H9 (cell line): ENCODE measurements at places on chromosomes 3 and 15. TPM values are rescaled to one million over a fixed set of nuclear protein-coding genes. Genes with fewer than 3 reads are reported as not detected.

- DNase-seq, result no peak
These were observed 914 bp upstream of the PAQR5 start for GRCh38 chr15:69297642-69298353.

- DNase-seq, result peak; percentile 49
These were observed 583 bp upstream of the C3orf49 start for GRCh38 chr3:63818282-63819150.

GRCh38 chr3:48196611-48197010 lies 8.4 kb upstream of the CDC25A start:
- no peak for DNase-seq

- no peak for DNase-seq
These were observed 103.0 kb downstream of the SUCNR1 start for GRCh38 chr3:151976211-151977050.

GRCh38 chr3:39013289-39013688 lies 38.5 kb downstream of the SCN11A start:
- DNase-seq, result peak; percentile 67

- no peak for DNase-seq
These were observed 157.1 kb upstream of the DPH6 start for GRCh38 chr15:35702946-35703495.

DNA sequence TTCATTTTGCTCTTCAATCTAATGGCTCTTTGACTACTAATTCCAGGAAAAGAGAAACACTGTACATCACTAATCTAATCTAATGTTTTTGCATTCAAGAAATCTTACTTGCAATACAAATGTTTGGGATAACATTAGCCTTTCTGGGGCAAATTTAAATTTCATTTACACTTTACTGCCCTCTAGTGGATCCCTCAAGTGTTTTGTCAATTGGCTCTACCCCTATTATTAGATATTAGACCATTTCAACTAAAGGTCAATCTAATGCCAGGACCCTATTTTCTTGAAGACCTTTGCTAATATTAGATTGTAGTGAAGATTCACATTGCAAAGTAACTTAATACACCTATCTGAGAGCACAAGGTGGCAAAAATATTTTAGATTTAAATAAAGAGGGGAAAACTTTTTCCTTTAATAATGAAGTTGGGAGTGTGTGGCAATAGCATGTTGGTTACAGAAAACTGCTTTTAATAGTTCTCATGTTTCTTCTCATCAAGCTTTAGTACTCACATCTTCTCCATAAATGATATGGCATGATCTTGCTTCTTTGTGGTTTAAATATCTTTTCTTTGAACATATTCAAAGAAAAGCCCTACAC lies 5.0 kb downstream of the C2CD4A start:
- DNase-seq, result no peak

GRCh38 chr15:66290007-66290406 lies 3.4 kb upstream of the DIS3L start:
- no peak for DNase-seq

- DNase-seq, result no peak
These were observed 115.0 kb downstream of the MEX3B start for GRCh38 chr15:81930582-81931369.

- peak; percentile 53 for DNase-seq
These were observed 325.4 kb downstream of the UACA start for GRCh38 chr15:70437882-70438451.

GRCh38 chr15:92578096-92578835 lies 77.3 kb downstream of the FAM174B start:
- peak; percentile 7 for DNase-seq

- DNase-seq, result no peak
These were observed 11.2 kb upstream of the ALCAM start for GRCh38 chr3:105355408-105356061.

GRCh38 chr3:45906681-45907407 lies 20.5 kb downstream of the CCR9 start:
- peak; percentile 57 for DNase-seq

- DNase-seq, result no peak
These were observed 30.3 kb downstream of the ARL14 start for GRCh38 chr3:160707187-160707794.

- DNase-seq, result no peak
These were observed 9.7 kb downstream of the RLBP1 start for GRCh38 chr15:89211678-89212170.

GRCh38 chr3:168671091-168671490 lies 575.4 kb upstream of the GOLIM4 start:
- no peak for DNase-seq

DNA sequence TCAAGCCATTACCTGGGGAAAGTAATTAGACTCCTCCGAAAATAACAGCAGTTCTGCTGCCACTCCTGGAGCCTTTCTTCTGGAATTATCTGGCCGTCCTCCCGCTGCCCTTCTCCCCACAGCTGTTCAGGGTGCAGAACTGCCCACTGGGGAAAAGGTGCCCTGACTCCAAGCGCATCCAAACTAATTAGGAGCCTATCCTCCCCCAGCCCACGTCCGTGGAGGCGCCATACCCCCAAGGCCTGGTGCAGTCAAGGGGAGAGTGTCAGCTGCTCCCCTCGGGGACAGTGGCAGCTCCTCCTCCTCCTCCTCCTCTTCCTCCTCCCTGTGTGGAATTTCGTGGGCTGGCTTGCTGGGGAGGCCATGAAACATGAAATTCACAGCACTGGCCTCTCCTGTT lies 177.2 kb downstream of the XXYLT1 start:
- DNase-seq, result no peak

GRCh38 chr3:182755308-182755707 lies 38.0 kb upstream of the ATP11B start:
- no peak for DNase-seq

DNA sequence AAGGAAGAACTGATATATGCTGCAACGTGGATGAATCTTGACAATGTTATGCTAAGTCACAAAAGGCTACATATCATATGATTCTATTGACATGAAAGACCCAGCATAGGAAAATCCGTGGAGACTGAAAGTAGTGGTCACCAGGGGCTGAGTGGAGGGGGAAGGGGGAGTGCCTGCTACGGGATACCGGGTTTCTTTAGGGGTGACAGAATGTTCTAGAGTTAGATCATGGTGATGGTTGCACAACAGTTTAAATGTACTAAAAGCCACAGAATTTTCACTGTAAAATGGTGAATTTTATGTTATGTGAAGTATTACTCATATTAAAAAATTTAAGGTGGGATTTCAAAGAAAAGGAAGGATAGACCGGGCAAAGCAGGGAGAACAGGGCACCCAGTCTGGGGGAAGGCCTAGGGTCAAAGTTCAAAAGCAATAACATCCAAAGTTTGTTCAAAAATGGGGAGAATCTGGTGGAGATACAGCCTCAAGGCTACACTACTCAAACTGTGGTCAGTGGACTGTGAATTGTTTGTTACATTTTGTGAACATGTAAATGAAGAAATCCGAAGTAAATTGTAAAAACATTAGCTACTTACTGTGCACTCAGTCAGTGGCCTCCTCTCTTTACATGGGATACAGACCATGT lies 74.2 kb upstream of the FNDC3B start:
- DNase-seq, result no peak

DNA sequence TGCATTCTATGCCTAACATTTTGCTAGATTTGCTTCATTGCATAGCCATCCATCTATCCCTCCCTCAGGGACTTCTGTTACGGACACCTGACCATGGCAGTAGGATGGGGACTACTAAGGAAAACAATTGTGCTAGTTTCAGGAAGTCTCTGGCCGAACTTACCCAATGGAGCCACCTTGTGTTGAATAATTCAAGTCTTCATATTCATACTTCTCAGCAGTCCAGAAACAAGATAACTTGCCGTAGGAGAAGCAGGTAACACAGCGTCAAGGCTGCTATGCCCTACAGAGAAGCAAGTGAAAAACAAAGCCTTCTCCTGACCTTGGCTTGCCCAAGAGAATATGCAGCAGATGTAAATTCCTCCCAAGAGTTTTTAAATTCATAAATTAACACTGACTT lies 685.3 kb downstream of the GRM7 start:
- no peak for DNase-seq

DNA sequence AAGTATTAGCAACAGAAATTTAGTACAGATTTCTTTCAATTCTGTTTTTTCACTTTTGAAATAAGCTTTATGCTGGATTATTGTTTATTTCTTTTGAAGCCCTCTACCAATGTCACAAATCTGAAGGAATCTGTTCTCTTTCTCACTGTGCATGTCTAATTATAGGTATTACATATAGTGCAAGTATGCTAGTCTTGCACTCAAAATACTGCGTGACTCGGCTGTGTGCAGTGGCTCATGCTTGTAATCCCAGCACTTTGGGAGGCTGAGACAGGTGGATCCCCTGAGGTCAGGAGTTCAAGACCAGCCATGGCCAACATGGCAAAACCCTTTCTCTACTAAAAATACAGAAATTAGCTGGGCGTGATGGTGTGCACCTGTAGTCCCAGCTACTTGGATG lies 95.8 kb upstream of the PLAAT1 start:
- no peak for DNase-seq

DNA sequence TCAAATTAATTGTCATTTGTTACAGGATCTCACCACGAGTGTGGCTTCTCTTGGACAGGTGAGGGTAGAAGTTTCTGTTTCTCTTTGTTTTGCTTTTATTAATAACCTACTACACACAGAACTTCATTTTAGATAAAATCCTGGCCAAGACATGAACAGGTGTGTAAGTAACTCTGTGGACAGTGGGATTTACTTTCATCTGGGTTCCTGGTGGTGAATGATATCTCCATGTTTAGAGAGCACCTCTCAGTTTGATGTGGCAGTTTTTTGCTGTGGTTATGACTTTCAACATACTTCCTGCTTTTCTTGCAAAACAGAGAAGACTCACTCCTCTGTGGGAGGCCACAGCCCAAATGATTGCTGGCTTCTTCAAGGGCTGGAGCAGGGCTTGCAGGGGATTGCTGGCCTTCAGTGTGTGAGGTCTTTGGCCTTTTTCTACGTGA lies 71.1 kb upstream of the XCR1 start:
- DNase-seq, result no peak

- no peak for DNase-seq
These were observed 20.8 kb upstream of the ALAS1 start for GRCh38 chr3:52176951-52177700.

DNA sequence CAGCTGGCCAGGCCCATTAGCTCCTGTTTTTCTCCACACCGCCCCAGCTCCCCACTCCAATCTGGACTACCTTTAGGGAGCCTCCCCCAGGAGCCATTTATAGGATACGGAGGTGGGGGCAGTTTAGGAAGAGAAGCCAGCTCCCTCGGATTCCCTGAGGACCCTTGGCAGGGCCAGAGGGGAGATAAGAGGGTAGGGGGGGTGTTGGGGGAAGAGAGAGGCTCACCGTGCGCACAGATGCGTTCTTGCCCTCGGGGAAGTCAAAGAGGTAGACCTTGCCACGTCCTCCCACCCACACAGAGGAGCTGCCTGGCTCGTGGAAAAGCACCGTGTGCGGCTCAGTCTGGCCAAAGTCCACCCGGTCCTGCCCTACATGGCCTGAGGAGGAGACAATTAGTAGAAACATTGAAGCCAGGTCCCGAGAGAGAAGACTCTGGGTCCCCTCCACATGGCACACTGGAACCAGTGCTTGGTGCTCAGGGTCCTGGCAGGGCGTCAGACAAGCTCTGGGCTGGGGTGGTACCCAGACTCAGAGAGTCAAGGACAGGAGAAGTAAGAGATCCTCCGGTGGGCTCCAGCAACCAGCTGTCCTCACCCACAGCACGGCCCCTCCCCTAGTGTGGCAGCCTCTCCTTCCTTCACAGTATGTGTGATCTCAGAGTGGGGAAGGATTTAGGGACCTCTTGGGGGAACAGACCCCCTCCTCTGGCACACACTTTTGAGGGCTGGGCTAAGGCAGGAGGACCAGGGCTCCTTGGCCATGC lies 15.0 kb downstream of the SEMA7A start:
- no peak for DNase-seq

The DAPK2 gene
- total RNA-seq, result 3.5 and 4.6 TPM in 2 replicates

The PIGZ gene
- total RNA-seq, result 0.15 and 0.29 TPM in 2 replicates

The TRAIP gene
- 30.9 and 36.7 TPM in 2 replicates for total RNA-seq

The C3orf80 gene
- 0.13 and 0.15 TPM in 2 replicates for total RNA-seq

The SCN11A gene
- 0.17 and 0.20 TPM in 2 replicates for total RNA-seq

The LAMB2 gene
- total RNA-seq, result 121 and 130 TPM in 2 replicates

The IRAK2 gene
- total RNA-seq, result 0.37 and 0.61 TPM in 2 replicates

The CHRM5 gene
- total RNA-seq, result not detected in 2 replicates

The PLA2G4F gene
- total RNA-seq, result not detected in 2 replicates

The ACTRT3 gene
- 5.9 and 6.1 TPM in 2 replicates for total RNA-seq

The DISP2 gene
- 0.59 and 1.3 TPM in 2 replicates for total RNA-seq

The CD276 gene
- 125 and 133 TPM in 2 replicates for total RNA-seq

The IQSEC1 gene
- 17.8 and 19.1 TPM in 2 replicates for total RNA-seq

The SPSB4 gene
- total RNA-seq, result 6.0 and 6.2 TPM in 2 replicates

The TUSC7 gene
- total RNA-seq, result not detected in 2 replicates

The ZBED2 gene
- not detected in 2 replicates for total RNA-seq

The CDC25A gene
- 83.3 and 84.5 TPM in 2 replicates for total RNA-seq

The CFAP92 gene
- 0.92 and 1.2 TPM in 2 replicates for total RNA-seq
